ENCODE measurements at places on chromosomes 3 and 15.

DNA sequence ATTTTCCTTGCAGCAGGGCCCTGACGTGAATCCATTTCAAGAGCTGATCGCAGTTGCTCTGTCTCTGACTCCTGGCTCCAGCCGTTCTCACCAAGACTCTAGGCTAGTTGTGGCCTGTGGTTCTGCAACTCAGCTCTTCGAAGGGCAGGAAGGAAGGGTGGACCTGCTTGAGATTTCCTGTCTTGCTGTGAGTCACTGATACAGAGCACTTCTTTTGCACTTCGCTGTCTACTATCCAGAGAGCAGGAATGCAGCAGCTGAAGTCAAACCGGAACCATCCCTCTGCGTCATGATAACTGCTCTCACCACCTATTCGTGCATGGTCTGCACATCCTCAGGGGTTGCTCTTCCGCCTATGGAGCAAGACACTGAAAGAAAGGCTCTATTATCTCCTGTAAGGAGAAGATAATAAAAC lies 59.7 kb downstream of the RAP2B start:
- peak; percentile 99 for DNase-seq

DNA sequence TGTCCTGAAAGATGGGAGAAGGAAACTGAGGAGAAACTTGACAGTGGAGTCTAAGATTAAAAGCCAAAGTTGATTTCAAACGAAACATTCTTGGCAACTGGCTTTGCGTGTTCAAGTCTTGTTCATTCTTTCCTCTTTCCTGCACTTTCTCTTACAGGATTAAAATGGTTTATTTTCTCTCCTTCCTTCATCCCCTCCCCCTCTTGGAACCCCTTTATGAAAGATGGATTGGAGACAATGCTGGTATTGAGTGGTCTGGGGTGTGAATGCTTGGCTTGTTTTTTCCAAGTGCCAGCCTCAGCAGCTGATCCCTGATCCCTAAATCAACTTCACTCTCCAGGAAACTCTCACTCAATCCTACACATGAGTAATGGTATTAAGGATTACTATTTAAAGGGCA lies 703 bp upstream of the LSAMP start:
- no peak for DNase-seq

GRCh38 chr3:192481638-192482037 lies 245.7 kb downstream of the FGF12 start:
- peak; percentile 53 for DNase-seq

- DNase-seq, result peak; percentile 65
These were observed 32.9 kb upstream of the CYP11A1 start for GRCh38 chr15:74400313-74400860.

DNA sequence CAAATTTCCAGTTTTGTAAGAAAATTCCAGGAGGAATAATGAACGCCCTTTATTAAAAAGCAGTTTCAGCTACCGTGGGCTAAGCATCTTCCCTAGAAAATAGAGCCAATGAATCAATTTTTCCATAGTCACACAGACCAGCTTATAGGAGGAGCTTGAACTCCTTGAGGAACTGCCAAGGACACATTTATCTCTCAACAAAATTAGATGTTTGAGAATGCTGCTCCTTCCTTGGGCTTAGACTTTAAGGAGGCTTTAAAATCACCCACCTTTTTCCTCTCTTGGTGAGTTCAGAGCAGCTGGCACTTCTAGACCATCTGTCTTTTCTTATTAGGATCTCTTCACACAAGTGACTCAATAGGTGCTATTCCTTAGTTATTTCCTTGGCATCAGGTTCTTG lies 588.0 kb downstream of the SQOR start:
- no peak for DNase-seq

GRCh38 chr15:66145726-66146182 lies 107.8 kb downstream of the MEGF11 start:
- no peak for DNase-seq

DNA sequence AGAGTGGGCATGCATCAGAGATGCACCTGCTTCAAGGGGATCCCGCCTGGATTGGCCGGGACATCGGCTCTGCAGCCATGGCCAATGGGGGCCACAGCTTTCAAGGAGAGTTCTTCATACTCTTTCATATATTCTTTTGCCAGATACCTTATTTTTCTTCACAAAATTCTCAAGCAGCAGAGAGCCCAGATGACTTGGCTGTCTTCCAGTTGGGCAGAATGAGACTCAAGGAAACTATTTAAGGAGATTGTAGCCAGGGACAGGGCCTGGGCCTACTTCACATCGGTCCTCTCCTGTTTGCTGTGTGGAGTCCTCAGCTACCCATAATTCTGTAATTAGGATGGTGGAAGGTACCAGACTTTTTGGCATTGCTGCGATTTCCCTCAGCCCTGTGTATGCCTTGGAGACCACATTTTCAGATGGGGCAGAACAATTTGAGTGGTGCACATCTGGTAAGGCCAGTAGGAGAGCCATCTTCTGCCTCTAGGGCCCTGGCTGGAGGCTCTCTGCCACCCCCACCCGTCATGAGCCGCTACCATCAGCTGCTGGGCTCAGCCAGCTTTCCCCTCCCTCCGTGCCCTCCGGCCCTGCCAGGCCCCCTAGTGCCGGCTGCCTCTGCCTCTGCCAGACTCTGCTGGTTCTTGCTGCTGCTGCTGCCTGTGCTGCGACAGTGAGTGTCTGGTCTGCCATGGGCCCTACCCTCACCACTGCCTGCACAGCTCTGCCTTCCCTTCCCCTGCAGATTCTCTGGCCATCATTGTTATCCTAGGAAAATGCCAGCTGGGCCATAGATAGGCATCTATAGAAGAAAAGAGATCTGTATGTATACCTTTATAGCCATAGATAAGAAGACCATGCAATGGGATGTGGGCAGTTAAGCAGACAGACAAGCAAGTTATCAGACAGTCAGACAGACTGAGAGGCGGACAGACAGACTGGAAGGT lies 6.7 kb downstream of the PLIN1 start:
- DNase-seq, result no peak

DNA sequence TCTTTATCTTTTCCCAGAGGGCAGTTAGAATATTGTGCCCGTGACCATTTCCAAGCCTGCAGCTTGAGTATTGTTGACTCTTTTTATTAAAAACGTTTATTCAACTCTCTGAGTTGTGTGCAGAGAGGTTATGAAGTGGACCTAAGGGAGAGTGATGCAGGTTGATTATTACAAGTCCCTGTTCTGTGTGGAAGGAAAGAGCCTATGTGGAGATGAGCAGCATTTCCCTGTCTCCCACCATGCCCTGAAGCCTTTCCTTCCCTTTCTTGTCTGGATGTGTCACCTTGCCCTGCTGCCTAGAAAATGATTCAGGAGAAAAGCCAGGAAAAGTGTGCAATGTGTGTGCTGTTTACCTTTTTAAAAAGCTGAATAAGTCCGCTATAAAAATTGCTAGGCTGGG lies 19.4 kb downstream of the ZPLD1 start:
- peak; percentile 66 for DNase-seq

GRCh38 chr15:71679793-71680353 lies 130.5 kb upstream of the NR2E3 start:
- DNase-seq, result peak; percentile 80

GRCh38 chr3:170680593-170680992 lies 94.7 kb upstream of the SLC7A14 start:
- DNase-seq, result no peak

DNA sequence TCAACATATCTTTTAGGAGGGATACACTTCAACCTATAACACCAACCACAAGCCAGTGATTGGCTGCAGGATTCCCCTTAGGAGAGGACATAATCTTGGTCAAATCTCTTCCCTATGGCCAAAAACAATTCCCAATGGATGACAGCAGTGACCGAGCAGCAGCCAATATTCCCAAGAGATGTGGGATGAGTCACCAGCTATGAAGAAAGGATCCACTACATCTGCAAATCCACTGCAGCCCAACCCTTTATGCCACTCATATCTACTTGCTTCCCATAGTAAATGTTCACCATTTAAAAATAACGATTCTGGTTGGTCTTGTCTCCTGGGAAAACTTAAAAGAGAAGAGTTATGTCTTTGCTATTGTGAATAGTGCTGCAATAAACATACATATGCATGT lies 4.5 kb upstream of the IQCF5 start:
- peak; percentile 33 for DNase-seq

DNA sequence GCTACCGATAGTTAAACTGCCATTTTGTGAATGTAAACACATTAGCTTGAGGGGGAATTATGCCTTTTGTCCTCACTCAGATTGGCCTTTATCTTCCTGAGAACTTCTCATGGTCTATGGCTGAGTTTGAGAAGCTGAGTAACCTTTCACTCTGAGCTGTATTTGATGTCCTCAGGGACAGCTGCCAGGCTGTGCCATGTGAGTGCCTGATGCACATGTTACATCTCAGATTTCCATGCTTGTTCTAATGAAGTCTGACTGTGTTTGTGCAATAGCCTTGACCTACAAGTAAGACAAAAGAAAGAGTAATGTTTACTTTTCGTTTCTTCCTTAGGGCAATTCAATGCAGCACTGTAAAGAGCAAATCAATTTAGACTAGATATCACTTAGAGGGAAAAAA lies 44.1 kb upstream of the ARL6 start:
- DNase-seq, result peak; percentile 18

Data from epithelial cell of esophagus (primary cell).